NCI-H1436 (cell line): ENCODE measurements at places on chromosomes 16 and 17.

DNA sequence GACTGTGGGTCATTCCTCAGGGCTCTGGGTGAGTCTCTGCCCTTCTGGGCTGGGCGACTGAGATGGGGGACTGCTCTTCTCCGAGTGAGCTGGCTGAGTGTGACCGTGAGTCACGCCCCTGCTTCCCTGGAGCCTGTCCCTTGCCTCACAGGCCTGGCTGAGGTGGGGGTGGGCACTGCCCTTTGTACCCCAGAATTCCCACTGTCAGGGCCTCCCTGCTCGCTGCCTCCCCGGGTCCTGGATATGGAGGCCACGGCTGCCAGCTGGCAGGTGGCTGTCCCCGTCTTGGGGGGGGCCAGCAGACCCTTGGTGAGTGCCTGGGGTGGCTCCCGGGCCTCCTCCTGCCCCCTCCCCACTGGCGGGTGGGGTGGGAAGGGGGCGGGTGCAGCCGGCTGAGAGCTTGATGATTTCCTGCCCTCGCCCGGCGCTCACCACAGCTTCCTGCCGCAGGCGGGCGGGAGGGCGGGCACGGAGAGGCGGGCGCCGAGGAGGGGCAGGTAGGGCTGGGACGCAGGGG lies at the start of gene LAT:
LAT (plus strand) TSS at position 434 of the 517 bp plus-strand sequence. CDS start 366 bp downstream, outside the sequence.
- peak; percentile 17 for DNase-seq

DNA sequence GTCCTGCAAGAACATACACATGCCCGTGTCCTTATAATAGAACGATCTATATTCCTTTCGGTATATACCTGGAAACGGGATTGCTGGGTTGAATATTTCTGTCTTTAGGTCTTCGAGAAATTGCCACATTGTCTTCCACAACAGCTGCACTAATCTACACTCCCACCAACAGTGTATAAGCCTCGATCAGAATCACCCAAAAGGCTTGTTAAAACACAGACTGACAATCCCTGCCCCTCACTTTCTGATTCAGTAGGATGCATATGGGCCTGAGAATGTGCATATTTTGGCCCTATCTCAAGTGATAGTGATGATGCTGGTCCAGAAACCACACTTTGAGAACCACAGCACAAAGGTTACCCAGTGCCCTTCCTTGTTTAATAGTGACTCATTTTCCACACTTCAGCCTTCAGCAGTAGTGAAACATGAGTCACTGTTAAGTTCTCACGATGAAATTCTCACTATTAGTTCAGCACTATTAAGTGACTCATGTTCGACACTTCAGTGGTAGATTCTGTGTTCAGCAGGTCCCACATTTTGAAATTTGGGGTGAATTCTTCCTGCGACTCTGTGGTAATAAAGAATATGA lies 215.6 kb downstream of the GRIN2A start:
- DNase-seq, result no peak

DNA sequence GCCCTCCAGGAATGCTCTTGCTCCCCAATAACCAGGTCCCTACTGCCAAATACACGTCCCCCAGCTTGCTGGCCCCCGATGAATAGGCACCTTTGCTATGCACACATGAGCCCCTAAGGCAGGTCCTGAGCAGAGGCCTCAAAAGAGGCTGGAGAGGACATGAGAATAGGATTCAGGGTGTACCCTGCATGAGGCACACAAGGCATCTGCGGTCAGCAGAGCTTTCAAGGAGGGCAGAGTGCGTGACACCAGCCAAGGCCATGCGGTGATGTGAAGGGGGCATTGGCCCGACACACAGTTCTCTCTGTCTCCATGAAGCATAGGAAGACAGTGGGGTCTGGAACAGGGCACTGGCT lies 6.9 kb downstream of the SEZ6L2 start:
- no peak for DNase-seq

- DNase-seq, result peak; percentile 26
Observed at GRCh38 chr16:9159839-9160550, 68.6 kb downstream of the HAPSTR1 start.

DNA sequence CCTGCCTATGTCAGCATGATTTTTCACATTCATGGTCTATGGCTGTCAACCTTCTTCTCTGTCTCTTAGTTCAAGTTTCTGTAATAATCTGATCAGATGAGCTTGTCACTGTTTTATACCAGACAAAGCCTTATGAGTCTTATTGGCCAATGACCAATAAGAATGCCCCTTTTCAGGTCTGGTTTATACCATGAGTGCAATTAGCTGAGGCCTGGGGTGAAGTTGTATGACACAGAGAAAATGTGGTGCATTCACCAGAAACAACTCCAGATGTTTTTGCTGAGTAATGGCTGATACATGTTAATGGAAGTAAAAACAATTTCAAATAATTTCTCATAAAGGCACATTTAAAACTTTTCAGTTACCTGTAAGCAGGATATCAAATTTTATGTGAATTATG lies 218.6 kb upstream of the CDH8 start:
- no peak for DNase-seq
